ENCODE measurements at places on chromosomes 7 and 10.
A peak's percentile ranks its signal among the peaks of the same experiment; 100 is the strongest.

DNA sequence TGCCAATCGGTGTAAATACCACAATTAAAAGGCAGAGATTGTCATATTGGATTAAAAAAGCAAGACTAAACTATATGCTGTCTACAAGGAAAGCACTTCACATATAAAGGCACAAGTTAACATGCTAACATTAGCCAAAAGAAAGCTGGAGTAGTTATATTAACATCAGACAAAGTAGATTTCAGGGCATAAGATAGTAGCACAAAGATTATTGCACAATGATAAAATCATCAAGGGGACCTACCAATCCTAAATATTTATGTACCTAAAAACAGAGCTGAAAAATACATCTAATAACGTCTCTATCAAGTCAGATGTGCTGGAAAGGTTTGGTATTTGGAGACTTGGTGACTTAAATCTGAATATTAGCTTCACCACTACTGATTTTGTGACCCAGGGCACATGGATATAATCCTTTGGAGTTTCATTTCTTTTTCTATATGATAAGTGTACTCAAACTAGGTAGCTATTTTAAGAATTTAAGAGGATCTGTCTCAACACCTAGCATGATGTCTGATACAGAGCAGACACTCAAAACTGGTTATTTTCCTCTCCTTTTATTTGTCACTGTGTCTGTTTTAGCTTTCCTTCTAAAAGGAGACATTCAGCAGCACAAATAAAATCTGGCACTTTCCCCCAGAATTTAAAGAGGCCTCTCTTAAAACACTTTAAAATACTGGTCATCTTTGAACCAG, 156.5 kb downstream of the DOCK4 start:
- no peak for DNase-seq

DNA sequence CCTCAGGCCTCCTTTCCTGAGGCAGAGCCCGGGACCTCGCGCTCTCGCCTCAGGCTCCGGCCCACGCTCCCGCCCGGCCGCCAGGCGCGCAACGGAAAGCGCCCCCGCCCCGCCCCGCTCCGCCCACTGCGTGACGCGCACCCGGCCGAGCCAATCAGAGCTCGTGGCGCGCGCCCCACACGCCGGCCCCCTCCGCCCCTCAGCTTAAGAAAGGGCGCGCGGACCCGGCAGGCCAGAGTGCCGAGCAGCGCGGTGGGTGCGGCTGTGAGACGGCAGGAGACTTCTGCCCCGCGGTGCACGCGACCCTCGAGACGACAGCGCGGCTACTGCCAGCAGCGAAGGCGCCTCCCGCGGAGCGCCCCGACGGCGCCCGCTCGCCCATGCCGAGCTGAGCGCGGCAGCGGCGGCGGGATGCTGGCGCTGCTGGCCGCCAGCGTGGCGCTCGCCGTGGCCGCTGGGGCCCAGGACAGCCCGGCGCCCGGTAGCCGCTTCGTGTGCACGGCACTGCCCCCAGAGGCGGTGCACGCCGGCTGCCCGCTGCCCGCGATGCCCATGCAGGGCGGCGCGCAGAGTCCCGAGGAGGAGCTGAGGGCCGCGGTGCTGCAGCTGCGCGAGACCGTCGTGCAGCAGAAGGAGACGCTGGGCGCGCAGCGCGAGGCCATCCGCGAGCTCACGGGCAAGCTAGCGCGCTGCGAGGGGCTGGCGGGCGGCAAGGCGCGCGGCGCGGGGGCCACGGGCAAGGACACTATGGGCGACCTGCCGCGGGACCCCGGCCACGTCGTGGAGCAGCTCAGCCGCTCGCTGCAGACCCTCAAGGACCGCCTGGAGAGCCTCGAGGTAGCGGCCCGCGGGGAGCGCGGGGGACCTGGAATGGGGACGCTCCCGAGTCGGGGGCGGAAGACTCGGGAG, at the start of gene NPTX2:
Gene NPTX2 (plus strand): TSS at position 235 of the 909 bp plus-strand sequence. CDS start 177 bp downstream, at position 412.
- DNase-seq, result peak; percentile 87

GRCh38 chr7:20304366-20304765, 26.3 kb upstream of the ITGB8 start:
- DNase-seq, result no peak

GRCh38 chr10:33725430-33725829, 391.0 kb upstream of the NRP1 start:
- DNase-seq, result no peak

DNA sequence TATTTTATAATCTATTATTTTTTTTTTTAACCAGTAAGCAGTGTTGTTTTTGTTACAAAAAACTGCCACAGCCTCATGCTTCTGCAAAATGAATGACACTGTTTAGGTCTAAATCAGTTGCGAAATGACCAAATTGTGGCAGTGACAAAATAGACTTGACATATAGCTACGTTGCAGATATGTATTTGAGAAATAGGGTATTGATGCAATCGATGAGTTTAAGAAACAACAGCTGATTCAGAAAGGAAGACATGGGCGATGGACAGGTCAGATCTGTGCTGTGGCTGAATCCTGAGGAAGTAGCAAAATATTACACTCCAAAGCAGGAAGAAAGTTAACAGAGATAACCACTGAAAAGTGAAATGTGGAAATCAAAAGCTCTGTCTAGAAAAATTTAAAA, 89.0 kb upstream of the STEAP4 start:
- no peak for DNase-seq

GRCh38 chr10:5840314-5841307, 27.4 kb upstream of the GDI2 start:
- peak; percentile 86 for DNase-seq

DNA sequence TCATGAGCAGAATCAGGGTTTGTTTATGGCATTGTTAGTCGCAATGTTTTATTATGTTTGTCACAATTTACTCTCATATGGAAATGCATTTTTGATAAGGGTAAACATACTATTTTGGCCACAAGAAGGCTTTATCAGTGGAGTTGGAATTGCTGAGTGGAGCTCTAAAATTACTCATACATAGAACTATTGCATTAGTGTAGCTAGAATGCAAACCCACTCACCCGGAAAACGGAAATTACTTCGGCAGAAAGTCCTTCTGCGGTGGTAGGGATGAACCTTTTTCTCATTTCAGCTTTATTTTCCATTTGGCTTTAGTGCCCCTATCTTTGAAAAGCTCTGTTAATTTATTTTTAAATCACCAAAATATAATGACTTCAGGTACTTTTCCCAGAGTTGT, 42.8 kb upstream of the NPY start:
- DNase-seq, result no peak

DNA sequence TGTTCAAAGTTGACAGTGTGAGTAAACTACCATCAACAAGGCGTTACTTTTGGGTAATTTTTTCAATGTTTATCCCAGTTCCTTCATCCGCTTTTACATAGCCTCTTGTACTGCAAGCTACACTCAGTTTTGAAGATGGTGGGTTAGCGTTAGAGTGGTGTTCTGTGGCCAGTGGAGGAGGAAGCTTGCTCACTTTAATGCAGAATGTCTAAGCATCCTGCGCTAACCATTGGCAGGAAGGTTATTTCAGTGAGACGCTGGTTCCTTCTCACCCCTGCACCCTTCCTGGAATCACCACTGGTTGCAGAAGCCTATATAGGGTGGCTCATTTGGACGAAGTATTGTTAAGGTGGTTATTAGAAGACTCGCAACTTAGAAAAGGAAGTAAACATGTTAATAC, 159.1 kb downstream of the CELF2 start:
- DNase-seq, result no peak

Data from Ammon's horn (tissue), 1 donor.